ENCODE measurements at places on chromosomes 1 and 21.

GRCh38 chr21:35159881-35160280, 110.8 kb upstream of the RUNX1 start:
- DNase-seq, result no peak

DNA sequence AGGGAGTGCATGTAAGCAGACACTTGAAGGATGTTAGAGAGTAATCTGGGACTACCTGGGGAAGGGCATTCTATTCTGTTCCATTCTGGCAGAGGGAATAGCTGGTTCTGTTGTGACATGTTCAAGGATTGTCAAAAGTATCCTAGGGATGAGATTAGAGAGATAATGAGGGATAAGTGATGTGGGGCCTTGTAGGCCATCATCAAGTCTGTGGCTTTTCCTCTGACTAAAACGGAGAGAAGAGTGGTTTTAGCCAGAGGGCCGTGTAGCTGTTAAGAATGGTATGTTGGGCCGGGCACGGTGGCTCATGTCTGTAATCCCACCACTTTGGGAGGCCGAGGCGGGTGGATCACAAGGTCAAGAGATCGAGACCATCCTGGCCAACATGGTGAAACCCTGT, 23.6 kb downstream of the TGFB2 start:
- no peak for DNase-seq

GRCh38 chr1:234503193-234504050, 24.4 kb upstream of the TARBP1 start:
- no peak for DNase-seq

DNA sequence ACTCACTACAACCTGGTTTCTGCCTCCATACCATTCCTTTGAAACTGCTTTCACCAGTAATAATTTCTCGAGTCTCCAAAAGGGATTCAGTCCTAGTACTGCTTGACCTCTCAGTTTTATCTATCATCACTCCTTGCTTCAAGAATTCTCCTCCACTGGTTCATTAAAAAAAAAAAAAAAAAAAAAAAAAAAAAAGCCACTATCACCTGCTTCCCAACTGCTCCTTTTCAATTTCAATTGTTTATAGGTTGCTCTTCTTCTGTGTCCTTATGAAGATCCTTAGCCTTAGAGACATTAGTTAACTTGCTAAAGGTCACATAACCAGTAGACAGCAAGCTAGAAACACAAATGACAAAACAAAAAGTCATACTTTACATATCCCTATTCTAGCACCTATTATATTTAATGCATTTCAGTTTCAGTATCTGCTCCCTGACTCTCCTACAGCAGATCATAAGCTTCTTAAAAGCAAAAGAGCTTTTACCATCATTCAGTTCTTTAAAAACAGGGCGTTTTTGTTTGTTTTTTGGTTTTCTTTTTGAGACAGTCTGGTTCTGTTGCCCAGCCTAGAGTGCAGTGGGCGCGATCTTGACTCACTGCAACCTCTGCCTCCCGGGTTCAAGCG, 7.1 kb downstream of the NRDC start:
- no peak for DNase-seq

DNA sequence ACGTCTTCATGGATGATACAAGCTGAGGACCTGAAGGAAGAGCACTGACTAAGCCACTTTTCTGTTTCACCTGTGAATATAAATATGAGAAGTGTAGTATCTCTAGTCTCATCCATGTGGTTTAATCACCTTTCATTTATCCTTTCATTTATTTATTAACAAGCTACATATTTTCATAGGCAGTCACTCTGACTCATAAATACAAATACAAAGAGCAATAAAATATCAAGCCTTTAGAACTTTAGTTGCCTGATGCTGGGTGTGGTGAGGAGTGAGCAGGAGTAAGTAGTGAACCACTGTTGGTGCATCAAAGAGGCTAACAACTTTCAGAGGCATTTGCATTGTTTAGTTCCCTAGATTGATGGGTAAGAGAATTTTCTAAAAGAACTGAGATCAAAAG, 269.0 kb upstream of the C1orf87 start:
- no peak for DNase-seq

- no peak for DNase-seq
These were observed 106.7 kb downstream of the CAMTA1 start for GRCh38 chr1:6891781-6892579.

DNA sequence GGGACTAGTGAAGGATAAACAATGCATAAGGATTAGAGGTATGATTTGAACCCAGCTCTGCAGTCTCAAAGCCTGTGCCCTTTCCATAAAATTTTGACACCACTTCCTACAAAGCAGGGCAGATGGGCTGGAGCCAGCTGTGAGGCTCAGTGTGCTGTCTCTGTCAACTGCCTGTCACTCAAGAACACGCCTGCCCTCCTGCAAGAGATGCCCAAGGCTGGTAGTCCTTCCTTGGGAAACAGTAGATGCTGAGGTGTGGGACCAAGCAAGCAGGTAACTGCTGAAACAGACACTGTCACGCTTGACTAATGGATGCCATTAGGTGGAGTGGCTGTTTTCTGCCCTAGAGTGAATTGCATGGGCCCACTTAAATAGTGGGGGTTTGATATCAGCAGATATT, 402.0 kb downstream of the PTPRU start:
- DNase-seq, result no peak

DNA sequence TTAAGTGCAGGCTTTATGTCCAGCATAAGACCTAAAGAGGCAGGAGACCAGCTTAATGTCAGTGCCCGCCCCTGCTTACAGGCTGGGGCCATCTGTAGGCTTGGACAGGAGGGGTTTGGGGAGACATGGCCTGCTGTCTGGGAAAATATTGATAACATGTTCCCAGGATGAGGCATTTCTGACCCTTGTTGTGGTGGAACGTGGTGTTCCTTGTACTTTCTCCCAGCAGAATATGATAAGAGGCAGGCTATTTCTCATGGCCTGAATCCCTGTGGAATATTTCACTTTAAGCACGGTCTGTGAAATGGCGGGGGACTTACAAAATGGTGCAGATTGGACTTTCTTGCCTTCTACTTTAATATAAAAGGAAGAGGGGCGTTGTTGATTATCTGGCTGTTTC, 41.9 kb upstream of the PLA2G5 start:
- no peak for DNase-seq
